Glomerular endothelial cell (primary cell): ENCODE measurements at places on chromosomes 4 and X.

DNA sequence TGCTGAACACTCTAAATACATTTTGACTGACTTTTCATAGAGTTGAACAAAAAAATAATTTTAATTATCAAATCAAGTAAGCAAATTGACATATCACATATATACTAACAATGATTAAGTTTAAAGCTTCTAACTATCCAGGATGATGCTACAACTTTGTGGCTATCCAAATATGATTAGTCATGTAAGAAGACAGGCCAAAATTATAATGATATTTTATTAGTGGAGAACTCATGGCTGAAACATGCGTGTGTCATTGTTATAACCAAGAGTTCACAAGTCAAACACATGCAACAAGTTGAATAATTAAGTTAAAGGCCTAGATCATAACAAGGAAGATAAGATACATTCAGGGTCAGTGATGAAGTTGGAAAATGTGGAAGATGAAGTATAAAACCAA, 346.8 kb downstream of the FSTL5 start:
- DNase-seq, result no peak

GRCh38 chrX:46485897-46486296, 59.3 kb downstream of the ZNF674 start:
- DNase-seq, result no peak

DNA sequence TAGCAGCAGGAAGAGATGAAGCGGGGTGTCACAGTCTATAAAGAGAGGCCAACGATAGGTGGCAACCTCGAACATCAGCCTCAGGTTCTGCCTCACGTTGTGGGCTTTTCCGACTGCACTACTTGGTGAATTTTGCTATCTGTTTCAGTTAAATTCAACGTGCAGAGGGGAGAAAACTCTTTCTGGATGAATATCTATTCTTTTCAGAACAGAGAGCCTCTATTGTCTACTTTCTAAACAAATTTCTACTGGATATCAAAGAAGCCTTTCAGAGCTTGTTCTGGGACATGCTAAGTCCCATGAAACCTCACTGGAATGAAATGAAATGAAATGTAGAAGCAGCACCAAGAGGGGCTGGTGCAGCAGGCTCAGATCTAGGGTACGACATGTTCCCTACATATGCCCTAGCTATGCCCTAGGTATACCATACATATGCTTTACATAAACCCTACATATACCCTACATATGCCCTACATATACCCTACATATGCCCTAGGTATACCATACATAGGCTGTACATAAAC, 116.5 kb upstream of the TRIM2 start:
- no peak for DNase-seq

DNA sequence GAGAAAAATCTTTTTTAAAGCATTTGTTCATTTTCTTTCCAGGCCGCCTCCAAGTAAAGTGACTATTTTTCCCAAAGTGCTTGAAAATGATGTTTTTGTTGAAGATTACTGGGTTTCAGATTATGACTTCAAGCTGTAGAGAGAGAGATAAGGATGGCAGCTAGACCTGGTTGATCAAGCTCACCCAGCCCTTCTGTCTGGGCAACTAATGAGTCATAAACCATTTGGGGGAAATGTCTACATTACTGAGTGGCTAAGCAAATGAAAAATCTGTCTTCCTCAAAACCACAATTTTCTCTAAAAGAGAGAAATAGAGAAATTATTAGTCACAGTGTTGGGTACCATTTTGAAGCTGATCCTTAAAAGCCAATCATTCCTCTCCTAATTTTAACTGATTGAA, 355.4 kb upstream of the CPEB2 start:
- DNase-seq, result no peak

- DNase-seq, result no peak
These were observed 427.3 kb upstream of the RASGEF1B start for GRCh38 chr4:81898862-81899504.

- no peak for DNase-seq
These were observed 411.2 kb downstream of the MID1IP1 start for GRCh38 chrX:39212456-39212855.

- DNase-seq, result peak; percentile 10
These were observed 73.8 kb upstream of the FREM3 start for GRCh38 chr4:143773998-143774895.

DNA sequence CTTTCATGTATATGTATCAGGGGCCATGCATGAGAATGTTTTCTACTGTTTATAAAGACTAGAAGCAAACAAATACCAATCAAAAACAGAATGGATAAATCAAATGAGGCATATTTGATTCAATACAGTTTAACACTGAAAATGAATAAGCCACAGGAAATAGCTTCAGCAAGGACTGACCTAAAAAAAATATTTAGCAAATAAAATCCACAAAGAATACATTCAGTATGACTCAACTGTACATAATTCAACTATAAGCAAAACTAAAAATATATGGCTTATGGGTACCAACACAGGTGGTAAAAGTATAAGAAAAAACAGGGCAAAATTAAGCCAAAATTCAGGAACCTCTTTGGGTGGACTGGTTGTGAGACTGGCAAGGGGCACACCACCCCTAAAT, 112.9 kb downstream of the KCNIP4 start:
- no peak for DNase-seq

- no peak for DNase-seq
These were observed 1.1 kb downstream of the FBXW7 start for GRCh38 chr4:152534541-152535359.

DNA sequence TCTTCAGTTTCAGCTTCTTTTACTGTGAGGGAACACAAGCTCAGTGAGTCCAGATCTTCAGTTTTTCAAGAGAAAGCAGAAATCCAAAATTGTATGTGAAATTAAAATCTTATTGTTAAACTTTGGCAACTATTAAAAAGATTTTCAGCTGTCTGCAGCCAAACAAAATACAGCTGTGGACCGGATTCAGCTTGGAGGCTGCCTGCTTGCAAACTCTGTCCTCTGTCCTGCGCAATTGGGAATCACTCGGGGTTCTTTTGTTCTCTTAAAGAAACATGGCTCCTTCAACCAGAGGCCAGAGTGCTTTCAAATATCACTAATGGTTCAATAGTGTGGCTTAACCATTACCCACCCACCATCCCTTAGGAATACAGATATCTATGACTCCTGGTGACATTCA, 201.2 kb downstream of the CHIC2 start:
- no peak for DNase-seq

- DNase-seq, result no peak
These were observed 193.1 kb downstream of the SLIT2 start for GRCh38 chr4:20444599-20445337.

GRCh38 chr4:173919196-173919595, 364.3 kb downstream of the FBXO8 start:
- DNase-seq, result no peak

DNA sequence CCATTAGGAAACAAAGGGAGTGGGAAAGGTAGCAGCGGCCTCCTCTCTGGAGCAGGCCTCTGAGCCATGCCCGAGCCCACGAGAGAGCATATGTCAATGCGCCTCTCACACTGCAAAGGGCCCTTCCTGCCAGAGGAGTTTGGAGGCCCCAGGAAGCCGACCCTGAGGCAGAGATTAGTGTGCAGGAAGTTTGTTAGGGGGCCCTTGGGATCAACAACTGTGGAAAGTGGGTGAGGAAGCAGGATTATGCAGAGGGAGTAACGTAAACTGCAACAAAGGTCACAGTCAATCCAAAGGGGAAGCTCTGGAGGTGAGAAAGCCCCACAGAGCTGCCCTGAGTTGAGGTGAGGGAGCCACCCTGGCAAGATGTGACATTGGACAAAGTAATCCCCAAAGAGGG, 17.4 kb downstream of the RTL5 start:
- no peak for DNase-seq

GRCh38 chr4:138448169-138448568, 206.0 kb upstream of the SLC7A11 start:
- DNase-seq, result no peak
